ENCODE measurements at places on chromosomes 3 and 15.

- DNase-seq = no peak
Measured at GRCh38 chr15:68188647-68189046, 16.5 kb downstream of the CALML4 start.

DNA sequence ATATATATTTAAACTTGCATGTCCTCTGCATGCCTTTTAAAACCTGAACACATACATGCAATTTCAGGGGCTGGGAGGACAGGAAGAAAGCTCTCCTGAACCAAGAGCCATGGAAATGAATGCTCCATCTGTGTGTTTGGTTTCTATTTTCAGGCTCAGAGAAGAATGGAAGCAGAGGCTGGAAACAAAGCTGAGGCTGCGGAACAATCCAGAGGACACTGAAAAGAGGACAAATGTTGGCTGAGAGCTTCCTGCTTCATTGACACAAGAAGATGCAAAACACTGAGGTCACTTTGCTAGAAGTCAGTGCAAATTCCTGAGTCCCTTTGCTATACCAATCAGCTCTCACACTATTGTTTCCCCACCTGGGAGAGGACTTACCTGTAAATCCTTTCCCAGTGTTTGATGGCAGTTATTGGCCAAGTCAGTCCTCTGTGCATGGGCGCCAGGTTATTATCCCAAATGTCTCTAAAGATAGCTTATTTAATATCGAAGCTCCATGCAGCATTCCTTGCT lies 12.7 kb downstream of the FAM240A start:
- no peak for DNase-seq

DNA sequence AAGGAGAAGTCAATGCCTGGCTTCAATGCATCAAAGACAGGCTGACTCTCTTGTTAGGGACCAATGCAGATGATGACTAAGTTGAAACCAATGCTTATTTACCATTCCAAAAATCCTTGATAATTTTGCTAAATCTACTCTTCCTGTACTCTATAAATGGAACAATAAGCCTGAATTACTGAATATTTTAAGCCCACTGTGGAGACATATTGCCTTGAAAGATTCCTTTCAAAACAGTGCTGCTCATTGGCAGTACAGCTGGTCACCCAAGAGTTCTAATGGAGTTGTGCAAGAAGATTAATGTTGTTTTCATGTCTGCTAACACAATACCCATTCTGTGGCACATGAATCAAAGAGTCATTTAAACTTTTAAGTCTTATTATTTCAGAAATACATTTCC lies 181.0 kb upstream of the CBLB start:
- no peak for DNase-seq

- no peak for DNase-seq
Measured at GRCh38 chr15:71679223-71679792, 131.0 kb upstream of the NR2E3 start.

- no peak for DNase-seq
Measured at GRCh38 chr15:24945711-24946110, 9.1 kb upstream of the SNRPN start.

DNA sequence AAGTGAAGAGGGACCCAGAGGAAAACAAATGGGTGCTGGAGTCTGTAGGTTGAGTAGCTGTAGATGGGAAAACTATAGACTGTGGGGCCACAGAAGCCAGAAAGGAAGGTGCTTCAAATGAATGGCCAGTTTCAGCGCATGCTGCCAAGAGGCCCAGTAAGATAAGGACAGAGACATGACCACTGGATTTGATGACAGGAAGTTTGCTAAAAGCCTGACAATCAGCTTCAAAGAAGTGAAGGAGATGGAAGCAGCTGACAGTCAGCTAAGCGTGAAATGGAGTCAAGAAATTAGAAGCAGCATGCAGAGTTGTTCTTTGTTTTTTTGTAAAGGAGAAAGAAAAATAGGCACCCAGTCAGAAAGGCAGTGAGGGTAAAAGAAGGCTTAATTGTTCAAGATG lies 24.9 kb downstream of the TXNRD3 start:
- no peak for DNase-seq

GRCh38 chr3:63940389-63940757 lies 28.2 kb upstream of the SCAANT1 start:
- no peak for DNase-seq
